ENCODE measurements at places on chromosomes 12 and 14.
A peak's percentile ranks its signal among the peaks of the same experiment; 100 is the strongest.

DNA sequence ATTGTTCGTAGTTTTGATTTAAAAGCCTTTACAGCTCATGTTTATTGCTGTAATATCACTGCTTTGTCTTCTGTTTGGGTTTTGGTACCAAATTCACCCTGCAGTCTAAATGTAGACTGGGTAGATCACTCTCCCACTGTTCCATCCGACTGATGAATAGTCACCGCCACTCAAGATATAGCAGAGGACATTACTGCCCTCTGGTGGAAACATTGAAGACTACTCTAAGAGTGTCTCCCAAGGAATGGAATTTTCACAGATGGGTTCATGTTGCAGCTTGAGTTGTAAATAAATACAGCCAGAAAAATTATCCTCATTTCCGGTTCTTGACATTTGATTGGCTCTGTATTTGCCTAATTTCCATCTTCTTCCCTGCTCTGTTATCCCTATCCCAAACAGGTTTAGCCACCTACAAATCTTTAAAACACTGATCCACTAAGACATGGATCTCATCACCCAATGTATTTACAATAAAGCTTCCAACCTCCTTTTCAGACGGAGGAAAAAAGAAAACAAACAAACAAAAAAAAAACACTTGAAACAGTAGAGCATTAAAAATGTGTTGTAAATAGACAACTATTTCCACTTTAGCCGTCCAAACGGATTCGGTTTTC is 198.3 kb upstream of the CPNE8 start:
- DNase-seq, result peak; percentile 53

GRCh38 chr12:13163868-13164635 is 32.5 kb upstream of the EMP1 start:
- no peak for DNase-seq

- DNase-seq, result no peak
These were observed 231.6 kb upstream of the GRIP1 start for GRCh38 chr12:66910366-66910974.

DNA sequence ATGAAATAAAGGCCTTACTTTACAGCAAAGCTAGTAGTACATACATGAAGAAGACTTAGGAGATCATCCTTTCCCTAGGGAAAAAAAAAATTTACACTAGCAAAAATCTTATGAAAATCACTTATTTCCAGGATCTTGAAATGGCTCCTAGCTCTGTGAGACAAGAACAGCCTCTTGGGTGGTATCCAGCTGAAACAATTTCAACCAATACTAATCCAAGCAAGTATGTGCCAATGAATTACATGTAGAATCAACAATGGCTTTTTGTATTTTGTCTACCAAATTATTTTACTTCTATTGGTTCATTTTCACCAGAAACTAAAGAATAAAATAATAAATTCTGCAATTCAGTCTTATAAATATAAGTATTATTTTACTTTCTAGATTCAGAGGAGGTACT is 2.7 kb upstream of the SLCO1A2 start:
- no peak for DNase-seq

GRCh38 chr12:129103231-129103630 is 250.0 kb downstream of the GLT1D1 start:
- no peak for DNase-seq

- peak; percentile 68 for DNase-seq
These were observed 52.4 kb upstream of the CAPRIN2 start for GRCh38 chr12:30806989-30807694.

DNA sequence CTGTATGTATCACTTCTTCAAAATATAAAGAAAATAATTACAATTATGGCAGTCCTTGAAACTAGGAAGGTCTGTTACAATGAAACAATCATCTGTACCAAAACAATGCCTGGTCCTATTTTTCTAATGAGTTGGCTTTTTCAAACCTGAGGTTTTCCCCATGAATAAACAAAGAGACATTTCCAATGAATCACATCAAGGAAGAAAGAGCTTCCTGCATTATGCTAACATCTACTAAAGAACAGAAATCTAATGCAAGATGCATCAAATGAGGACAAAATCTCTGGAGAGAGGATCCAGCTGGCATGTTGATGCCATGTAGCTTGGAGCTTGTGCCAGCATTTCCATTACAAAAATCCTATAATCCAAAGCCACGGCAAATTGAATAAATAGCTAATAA is 29.3 kb downstream of the NIN start:
- no peak for DNase-seq

- no peak for DNase-seq
These were observed 36.1 kb downstream of the SNX6 start for GRCh38 chr14:34593740-34594375.

GRCh38 chr12:14879222-14879933 is 6.3 kb downstream of the MGP start:
- DNase-seq, result no peak

GRCh38 chr12:64270411-64270810 is 48.3 kb upstream of the KICS2 start:
- no peak for DNase-seq

Data from NCI-H2081 (cell line).